ENCODE measurements at places on chromosomes 2 and 18. TPM values are rescaled to one million over a fixed set of nuclear protein-coding genes. Genes with fewer than 3 reads are reported as not detected.

GRCh38 chr2:71466301-71467179, 13.2 kb downstream of the DYSF start:
- DNase-seq = peak; percentile 70

The ARID5A gene
- total RNA-seq = 18.9 TPM

The MALL gene
- 1.6 TPM for total RNA-seq

- no peak for DNase-seq
Measured at GRCh38 chr2:150470435-150470834, 17.0 kb downstream of the RND3 start.

- no peak for DNase-seq
Measured at GRCh38 chr2:27849558-27850205, 40.5 kb downstream of the RBKS start.

DNA sequence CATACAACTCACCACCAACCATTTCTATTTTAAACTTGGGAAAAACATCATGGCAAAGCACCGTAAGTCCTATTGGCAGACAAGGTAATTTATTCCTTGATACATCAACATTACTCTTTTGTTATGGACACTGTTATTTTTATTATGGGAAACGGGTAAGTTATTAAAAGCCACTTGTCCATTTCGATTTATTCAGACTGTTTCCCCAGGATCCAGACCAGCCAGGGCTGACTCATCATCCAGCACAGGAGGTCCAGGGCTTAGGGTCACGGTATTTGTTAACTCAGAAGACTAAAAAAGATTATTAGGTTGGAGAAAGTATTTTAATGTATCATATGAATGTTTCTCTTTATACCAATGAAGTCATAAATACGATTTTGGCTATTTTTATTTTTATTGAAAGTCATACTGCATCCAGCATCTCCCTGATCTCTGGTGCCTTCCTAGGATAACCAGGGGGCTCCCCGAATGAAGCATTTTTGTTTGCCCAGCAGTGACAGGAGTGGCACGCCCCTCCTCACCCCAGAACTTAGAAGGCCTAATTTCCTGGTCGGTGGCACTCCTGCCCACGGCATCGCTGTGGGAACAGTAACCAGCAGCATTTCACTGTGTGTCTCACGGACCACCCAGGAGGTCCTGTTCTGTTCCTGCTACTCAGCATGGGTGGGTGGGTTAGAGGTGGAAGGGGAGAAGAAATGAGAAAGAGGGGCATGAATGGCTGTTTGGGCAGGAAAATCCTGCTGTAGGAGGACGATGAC, 446.1 kb downstream of the EIPR1 start:
- no peak for DNase-seq

- DNase-seq = peak; percentile 33
Measured at GRCh38 chr18:79522451-79523205, 126.9 kb downstream of the NFATC1 start.

The ASB18 gene
- not detected for total RNA-seq

- DNase-seq = no peak
Measured at GRCh38 chr2:119106301-119106897, 52.2 kb downstream of the C1QL2 start.

DNA sequence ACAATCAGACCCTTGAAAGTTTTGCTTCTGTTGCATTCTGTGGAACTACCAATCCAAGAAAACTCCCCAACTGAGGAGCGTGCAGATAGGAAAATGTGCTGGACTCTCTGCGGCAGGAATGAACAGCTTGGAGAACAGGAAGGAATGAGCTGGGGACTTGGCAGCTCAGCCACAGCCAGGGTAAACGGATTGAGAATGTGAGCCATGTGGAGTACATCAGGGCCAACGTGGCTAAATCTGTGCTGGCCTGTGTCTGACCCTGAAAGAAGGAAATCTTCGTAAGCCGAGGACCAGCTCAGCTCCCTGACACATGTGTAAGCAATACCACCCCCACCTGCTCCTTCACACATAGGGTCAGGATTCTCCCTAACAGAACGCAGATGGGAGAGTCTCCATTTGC, 1023.7 kb downstream of the BCL11A start:
- DNase-seq = no peak

- peak; percentile 71 for DNase-seq
Measured at GRCh38 chr2:43486603-43487002, 109.2 kb downstream of the THADA start.

The SERPINB3 gene
- not detected for total RNA-seq

The SDC1 gene
- 537 TPM for total RNA-seq

DNA sequence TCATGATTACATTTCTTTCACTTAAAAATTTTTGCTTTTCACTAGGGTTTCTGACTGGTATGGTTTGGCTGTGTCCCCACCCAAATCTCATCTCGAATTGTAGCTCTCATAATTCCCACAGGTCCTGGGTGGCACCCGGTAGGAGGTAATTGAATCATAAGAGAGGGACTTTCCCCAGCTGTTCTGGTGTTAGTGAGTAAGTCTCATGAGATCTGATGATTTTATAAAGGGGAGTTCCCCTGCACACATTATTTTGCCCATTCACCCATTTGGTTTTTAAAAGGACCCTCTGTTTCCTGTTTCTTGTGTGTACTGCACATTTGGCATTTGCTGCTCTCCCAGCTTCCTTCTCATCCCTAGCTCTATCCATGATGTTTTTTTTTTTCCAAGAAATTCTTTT, 27.8 kb upstream of the NETO1 start:
- DNase-seq = no peak

GRCh38 chr2:10340593-10340975, 37.9 kb downstream of the HPCAL1 start:
- no peak for DNase-seq

The HPCAL1 gene
- 27.5 TPM for total RNA-seq

DNA sequence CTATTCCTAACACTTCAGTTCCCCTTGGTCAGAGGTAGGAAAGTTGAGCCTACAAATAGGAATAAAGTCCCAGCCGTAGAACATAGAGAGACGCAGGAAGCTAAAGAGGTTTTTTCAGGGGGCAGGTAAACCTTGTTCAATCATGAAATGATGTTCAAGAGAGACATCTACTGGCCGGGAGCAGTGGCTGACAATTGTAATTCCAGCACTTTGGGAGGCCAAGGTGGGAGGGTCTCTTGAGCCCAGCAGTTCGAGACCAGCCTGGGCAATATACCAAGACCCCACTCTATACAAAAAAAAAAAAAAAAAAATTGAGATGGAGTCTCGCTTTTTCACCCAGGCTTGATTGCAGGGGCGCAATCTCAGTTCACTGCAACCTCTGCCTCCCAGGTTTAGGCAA, 66.7 kb upstream of the DNAJC10 start:
- no peak for DNase-seq

DNA sequence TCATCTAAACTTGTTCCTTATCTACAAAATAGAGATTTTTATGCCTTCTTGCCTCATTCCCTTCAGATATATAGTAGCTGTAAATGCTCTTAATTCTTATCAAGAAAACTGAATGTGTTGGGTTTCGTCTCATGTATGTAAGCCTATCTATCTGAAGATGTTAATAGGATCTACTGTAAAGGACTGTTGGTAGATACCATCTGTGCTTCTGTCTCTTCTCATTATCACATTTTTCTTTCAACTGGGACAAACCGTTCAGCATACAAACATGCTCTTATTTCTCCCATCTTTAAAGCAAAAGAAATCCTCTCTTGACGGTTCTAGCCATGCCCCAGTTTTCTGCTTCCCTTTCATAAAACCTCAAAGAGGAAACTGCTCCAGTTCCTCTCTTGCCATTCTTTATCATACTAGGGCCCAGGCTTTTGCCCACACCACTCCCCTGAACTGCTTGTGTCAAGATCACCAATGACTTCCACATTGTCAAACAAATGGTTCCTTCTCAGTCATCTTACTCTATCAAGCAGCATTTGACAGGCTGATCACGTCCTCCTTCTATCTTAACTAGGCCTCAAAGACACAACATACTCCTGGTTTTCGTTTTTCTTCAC, 88.7 kb downstream of the ARHGEF33 start:
- DNase-seq = no peak

GRCh38 chr18:28714498-28714897, 537.6 kb upstream of the CDH2 start:
- DNase-seq = no peak

DNA sequence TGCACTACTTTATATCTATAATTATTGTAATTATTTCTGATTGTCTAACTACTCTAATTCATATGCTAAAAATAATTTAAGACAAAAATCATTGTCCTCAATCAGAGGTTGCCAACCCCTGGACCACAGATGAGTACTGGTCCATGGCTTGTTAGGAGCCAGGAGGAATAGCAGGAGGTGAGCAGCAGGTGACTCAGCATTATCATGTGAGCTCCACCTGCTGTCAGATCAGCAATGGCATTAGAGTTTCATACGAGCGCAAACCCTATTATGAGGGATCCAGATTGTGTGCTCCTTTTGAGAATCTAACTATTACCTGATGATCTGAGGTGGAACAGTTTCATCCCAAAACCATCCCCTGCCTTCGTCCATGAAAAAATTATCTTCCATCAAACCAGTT, 1434.4 kb downstream of the LRP1B start:
- no peak for DNase-seq

The CENPA gene
- total RNA-seq = 0.33 TPM

GRCh38 chr2:195638750-195639149, 18.3 kb upstream of the SLC39A10 start:
- DNase-seq = no peak

- DNase-seq = no peak
Measured at GRCh38 chr2:11698009-11698922, 28.3 kb upstream of the NTSR2 start.

The SKA1 gene
- total RNA-seq = 0.15 TPM

- DNase-seq = no peak
Measured at GRCh38 chr2:145687442-145688134, 1167.7 kb upstream of the ZEB2 start.

The CCDC121 gene
- total RNA-seq = 1.2 TPM

Measured in left lobe of liver (tissue), 2 donors.